ENCODE measurements at places on chromosomes 12 and 14. TPM values are rescaled to one million over a fixed set of nuclear protein-coding genes. Genes with fewer than 3 reads are reported as not detected.

LRRIQ1 gene
- total RNA-seq: not detected

FBXO34 gene
- total RNA-seq: 43.6 TPM

GSC gene
- 0.35 TPM for total RNA-seq

ENTPD5 gene
- total RNA-seq: 15.0 TPM

ANKRD33 gene
- total RNA-seq: not detected

MCRS1 gene
- total RNA-seq: 78.4 TPM

RASSF9 gene
- total RNA-seq: not detected

TAS2R30 gene
- total RNA-seq: 2.9 TPM

DHH gene
- total RNA-seq: 0.44 TPM

DDN gene
- total RNA-seq: not detected
